ENCODE measurements at places on chromosomes 5 and 9.

- peak; percentile 69 for DNase-seq
Observed at GRCh38 chr5:174317256-174317894, 271.9 kb downstream of the NSG2 start.

DNA sequence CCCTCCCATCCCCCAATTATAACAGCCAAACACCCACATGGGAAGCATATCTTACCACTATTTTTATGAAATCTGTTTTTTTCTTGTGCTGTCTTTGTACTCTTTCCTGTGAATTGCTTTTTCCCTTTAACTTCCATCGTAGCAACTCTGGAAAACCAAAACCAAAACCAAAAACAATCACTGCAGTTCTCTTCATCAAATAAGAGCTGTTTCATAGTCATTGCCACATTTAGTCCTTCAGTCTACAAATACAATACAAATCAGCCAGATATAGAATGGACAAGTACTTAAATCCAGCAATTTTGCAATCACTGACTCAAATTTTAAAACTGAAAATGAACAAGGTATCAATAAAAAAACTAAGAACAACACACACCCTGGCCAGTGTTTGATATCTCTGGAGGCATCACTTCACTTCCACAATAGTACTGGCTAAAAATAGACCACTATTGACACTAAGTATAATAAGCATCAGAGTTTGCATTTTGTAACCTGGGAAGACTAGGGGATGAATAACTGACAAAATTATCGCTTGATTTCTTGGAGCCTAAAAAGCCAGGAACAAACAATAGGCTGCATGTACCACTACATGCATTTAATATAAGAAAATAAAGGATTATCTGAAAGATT is 5.4 kb downstream of the PUM3 start:
- no peak for DNase-seq

DNA sequence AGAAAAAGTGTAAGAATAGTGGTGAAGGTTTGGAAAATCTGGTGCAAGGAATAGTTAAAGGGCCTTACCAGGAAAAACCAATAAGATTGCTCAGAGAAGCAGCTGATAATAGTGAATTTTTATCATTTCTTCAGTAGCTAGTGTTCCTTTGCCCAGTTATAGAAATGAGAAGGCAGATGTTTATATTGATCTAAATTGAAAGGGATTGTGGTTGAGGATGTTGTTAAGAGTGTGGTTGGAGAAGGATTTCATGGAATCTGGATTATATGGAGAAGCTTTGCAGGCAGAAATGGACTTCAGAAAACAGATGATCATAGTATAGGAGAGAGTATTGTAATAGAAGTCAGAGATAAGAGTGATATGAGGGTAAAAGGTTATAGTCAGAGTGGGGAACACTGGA is 102.6 kb downstream of the XRCC4 start:
- no peak for DNase-seq

DNA sequence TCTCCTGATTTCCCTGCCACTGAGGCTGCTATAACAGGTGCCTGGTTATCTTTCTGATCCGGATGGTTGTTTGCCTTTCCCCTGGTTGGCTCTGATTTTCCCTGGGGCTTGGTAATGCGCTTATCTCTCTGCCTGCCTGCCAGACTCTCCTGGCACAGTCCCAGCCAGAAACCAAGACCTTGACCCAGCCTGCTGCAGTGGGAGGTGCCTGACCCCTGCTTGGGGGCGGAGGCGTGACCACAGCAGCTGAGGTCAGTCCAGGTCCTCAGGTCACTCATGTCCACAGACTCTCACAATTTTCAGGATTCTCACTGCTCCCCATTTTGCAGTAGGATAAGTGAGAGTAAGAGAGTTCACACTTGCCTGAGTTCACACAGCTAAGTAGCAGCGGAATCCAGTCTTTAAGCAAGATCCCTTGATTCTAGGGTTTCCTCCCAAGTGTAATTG is 24.4 kb upstream of the SYNPO start:
- DNase-seq, result no peak

DNA sequence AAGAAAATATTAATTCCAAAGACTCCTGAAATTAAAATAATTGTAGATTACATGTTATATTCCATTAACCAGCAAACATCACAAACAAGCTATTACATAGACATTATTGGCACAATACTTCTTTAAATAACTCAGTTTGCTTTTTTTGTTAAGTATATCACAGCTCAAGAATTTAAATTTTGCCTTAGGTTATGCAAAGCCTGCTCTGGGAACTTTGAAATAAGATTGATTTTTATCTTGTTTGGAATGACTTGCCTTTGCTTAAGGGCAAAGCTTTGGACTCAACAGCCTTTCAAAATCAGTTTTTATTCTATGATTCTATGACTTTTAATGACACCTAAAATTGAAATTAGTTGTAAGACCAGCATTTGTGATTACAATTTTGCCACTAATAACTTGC is 78.2 kb downstream of the ALDH7A1 start:
- DNase-seq, result no peak

GRCh38 chr9:93083592-93084470 is 12.2 kb upstream of the CARD19 start:
- no peak for DNase-seq

DNA sequence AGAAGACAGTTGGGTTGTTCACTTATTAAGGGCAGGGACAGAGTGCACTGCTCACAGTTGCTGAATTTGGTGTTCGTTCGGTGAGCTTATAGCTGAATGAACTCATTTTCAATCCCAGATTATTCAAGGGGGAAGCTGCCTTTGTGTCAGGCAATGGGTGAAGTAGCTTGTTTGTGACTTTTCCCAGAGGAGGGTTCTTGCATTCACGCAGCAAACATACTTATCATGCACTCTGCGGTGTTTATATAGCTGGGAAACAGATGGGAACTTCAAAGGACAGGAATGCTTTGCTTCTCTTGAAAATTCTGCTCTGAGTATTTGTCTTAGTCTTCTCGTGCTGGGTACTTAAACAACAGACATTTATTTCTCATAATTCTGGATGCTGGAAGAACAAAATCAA is 64.7 kb upstream of the ABCA1 start:
- DNase-seq, result no peak

DNA sequence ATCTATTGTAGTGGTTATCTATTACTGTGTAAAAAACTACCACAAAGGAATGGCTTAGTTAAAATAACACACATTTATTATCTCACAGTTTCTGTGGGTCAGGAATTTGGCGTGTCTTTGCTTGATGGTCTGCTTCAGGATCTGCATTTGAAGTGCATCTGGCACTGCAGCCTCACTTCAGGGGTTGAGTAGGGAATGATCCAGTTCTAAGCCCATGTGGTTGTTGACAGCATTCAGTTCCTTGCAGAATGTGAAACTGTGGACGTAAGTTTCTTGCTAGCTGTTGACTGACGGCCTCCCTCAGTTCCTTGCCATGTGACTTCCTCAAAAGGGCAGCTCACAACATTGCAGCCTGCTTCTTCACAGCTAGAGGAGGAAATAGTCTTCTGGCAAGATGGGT is 2.1 kb upstream of the OGN start:
- no peak for DNase-seq

GRCh38 chr5:146243247-146243646 is 39.8 kb downstream of the RBM27 start:
- no peak for DNase-seq

- DNase-seq, result no peak
Observed at GRCh38 chr5:180329138-180329435, 24.0 kb downstream of the GFPT2 start.

GRCh38 chr5:109945723-109946480 is 256.2 kb downstream of the MAN2A1 start:
- no peak for DNase-seq

DNA sequence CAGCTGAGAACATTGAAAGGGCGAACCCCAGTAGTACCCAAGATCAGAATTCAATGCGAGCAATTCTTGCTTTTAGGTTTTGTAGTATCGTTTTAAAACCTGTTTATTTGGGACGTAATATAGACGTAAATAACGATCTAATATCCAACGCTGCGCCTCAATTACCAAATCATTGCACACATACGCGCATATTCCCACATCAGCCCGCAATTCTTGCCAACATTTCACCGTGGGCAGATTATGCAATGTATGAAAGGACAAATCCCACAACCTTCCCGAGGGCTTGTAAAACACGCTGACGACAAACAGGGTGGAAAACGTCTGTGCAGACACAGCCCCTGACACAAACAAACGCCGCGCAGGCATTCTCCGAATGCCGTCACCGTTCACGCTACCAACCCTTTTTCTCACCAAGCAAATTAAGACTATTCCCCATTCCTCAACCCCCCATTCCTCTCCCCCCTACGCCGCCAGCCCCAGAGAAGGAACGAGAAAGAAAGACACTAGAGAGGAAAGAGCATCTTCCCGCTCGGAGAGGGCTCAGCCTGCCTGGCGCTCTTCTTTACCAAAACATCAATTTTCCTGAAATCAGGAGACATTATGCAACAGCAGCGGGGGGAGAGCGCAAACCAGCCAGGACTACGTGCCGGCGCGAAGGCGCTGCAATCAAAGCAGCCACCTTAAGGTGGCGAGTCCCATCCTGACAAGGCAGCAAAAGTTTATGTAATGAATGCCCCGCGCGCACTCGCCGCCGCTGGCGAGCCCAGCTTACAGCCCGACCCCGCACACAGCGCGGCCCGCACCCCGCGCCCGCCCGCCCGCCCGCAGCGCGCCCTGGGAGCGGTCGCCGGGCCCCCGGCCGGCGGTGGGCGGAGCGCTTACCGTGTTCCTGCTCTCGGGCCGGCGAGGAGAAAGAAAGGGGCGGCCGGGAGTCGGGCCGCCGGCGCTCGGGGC is 597 bp downstream of the NFIL3 start:
- DNase-seq, result peak; percentile 75

DNA sequence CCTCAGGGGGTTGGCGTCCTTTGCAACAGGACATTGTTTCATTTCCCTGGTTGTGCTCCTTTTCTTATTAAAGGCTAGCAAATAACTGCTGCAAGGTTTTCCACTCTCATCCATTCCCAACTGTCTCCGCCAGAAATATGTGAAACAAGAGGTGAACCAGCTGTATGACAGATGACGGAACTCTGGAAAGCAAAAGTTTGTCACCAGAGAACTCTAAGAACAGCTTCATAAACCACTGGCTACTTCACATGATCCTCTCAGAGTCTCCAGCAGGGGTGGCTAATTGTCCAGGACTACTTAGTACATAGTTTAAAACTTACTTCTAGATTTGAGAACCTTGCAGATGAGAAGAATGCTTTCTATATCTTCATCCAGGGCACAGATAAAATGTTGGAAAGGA is 195.9 kb upstream of the RAD23B start:
- DNase-seq, result no peak

GRCh38 chr9:125904155-125904851 is 157.1 kb downstream of the PBX3 start:
- DNase-seq, result no peak

DNA sequence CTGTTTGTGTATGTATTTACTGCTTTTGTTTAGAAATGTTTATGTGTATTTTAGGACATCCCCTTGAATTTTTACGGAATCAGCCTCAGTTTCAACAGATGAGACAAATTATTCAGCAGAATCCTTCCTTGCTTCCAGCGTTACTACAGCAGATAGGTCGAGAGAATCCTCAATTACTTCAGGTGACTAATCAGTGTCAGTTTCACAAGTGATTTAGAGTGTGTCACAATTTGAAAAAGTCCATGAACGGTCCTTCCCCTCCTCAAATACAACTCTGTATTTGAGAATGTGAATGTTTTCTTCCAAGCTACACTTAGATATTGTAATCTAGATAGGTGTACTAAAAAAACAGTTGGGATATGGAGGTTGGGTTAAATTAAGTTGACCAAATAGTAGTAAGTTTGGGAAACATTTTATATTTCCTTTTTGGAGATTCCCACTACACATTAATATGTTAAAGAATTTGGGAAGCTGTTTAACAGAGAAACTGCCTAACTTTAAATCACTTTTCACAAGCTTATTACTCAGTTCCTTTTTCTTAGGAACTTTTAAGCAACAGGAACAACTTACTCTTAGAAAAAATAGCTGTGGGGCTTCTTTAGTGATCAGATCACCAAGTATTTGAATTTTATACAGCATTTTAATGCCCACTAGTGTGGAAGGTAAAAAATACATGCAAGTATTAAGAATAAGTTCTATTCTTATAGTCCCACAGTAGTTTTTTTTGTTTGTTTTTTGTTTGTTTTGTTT is 40.9 kb downstream of the RAD23B start:
- DNase-seq, result no peak

- no peak for DNase-seq
Observed at GRCh38 chr9:119758241-119758640, 389.0 kb upstream of the BRINP1 start.

- no peak for DNase-seq
Observed at GRCh38 chr5:127355337-127355736, 64.7 kb downstream of the MEGF10 start.

DNA sequence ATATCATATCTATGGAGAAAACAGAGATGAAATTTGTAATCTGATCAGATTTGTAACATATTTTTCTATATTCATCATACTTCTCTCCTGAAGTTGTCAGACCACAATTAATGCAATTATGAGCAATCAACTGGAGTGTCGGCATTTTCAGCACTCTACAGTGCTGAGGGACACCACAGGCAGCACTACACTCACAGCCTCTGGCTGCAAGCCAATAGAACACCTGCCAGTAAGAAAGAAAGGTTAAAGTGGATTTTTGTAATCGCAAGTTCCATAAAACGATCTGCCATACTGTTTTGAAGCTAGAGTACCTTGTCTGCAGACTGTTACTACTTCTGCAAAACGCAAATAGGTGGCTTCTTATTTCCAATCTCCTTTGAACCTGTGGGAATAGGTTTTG is 147.6 kb downstream of the ADAMTS6 start:
- DNase-seq, result no peak

DNA sequence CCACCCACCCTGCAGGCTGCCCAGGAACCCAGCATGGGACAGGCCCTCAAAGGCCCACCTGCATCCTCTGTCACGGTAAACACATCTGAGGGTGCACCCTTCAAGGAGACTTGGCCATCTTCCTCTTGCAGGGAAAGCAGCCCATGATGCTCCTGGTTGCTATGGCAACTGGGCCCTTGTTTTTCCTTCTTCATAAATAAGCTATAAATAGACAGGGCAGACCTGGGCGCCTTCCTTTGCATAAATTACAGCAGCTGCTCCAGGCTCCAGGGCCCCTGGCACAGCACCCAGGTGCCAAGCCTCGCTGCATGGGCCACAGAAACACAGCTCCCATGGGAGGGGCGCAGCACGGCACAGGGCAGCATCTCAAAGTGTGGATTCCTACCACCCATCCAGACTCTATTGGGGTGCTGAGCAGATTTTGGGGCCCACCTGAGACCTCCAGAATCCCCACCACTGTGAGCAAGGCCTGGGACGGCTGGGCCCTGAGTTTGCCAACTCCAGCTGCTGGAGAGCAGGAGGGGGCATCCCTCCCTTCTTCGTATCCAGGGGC is 5.8 kb upstream of the PSMB7 start:
- peak; percentile 64 for DNase-seq

GRCh38 chr9:14563902-14564624 is 129.2 kb downstream of the ZDHHC21 start:
- DNase-seq, result no peak

DNA sequence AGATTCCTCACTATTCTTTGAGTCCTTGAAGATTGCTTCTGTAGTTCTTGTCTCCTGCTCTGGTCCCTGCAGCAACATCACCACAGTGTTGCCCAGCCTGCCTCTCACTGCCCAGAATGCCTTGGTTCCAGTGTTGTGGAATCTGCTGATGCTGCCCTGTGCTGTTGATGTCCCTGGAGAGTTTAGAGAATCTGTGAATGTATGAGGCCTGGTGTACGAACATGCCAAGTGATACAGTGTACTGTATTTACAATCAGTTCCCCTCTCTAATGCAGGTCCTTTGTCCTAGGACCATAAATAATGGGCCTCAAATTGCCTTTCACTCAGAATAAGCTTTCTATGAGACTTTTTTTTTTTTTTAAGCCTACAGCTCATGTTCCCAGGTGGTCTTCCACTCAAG is 8.2 kb downstream of the SV2C start:
- no peak for DNase-seq
